ENCODE measurements at places on chromosomes 2 and 18.

GRCh38 chr18:50632895-50633515 lies 73.1 kb downstream of the MAPK4 start:
- no peak for DNase-seq

DNA sequence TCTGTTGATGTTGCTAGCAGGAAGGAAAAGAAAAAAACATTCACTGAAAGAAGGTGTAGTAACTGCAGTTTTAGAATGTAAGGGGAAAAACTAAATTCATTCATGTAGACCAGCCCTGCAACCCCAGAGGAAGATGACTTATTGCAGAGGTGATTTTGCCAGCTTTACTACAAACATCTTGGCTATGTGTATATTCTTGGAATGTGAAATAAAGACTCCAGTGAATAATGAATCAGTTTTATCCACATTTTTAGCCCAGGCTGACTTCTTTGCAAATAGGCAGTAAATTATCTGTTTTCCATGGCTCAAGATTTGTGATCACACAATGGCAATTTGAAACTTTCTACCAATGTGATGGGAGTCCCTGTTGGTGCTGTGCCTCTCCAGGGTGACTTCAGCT lies 206.1 kb upstream of the SETBP1 start:
- DNase-seq, result no peak

DNA sequence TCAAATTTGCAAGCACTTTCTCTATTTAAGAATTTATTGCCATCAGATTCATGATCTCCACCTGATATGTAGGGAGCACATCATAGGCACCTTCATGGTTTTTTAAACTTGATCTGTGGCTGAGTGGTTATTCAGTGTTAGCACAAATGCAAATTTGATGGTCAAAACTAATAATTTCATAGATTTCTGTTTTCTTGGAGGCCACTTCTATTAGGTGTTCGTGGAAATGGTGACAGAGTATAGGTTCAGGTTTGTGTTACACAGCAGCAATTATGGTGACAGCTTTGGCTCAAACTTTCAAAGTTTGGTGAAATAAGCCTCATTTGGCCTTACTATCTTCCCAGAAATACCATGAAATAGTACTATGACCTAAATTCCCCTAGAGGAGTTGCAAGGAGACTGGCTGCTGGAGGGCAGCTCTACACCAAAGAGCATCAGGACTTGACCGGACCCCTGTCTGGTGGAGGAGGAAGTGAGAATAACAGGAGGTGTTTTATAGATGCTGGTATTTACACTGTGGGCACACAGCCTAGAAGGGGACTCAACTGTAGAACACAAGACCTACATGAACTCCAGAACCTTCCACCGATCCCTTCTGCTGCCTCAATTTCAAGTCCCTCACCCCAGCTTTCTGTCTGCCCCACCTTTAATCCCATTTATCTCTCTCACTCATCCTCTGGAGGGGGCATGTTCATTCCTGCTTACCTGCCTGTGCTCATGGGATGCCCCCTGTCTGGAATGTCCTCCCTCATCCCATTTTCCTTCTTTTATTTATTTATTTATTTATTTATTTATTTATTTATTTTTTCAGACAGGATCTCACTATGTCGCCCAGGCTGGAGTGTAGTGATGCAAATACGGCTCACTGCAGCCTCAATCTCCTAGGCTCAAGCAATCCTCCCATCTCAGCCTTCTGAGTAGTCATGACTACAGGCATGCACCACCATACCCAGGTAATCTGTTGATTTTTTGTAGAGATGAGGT lies 132.9 kb upstream of the SIX2 start:
- DNase-seq, result no peak

GRCh38 chr2:44801841-44802776 lies 139.4 kb upstream of the SIX3 start:
- DNase-seq, result peak; percentile 40

- peak; percentile 31 for DNase-seq
Observed at GRCh38 chr18:31710826-31711225, 26.4 kb upstream of the B4GALT6 start.

- DNase-seq, result peak; percentile 69
Observed at GRCh38 chr18:5543773-5544389, at the start of gene EPB41L3. Gene EPB41L3, minus strand, starts transcription at chr18:5543997. Its CDS starts 54,814 bp downstream, at chr18:5489183.

GRCh38 chr2:25692143-25692542 lies 18.8 kb upstream of the DTNB start:
- peak; percentile 71 for DNase-seq

GRCh38 chr2:34907812-34908211 lies 1308.7 kb upstream of the FAM98A start:
- no peak for DNase-seq

- DNase-seq, result no peak
Observed at GRCh38 chr2:177058747-177059146, 153.8 kb upstream of the HNRNPA3 start.

GRCh38 chr2:48572816-48573215 lies 42.9 kb downstream of the STON1 start:
- DNase-seq, result peak; percentile 67

GRCh38 chr2:120530781-120531180 lies 184.8 kb downstream of the INHBB start:
- no peak for DNase-seq

DNA sequence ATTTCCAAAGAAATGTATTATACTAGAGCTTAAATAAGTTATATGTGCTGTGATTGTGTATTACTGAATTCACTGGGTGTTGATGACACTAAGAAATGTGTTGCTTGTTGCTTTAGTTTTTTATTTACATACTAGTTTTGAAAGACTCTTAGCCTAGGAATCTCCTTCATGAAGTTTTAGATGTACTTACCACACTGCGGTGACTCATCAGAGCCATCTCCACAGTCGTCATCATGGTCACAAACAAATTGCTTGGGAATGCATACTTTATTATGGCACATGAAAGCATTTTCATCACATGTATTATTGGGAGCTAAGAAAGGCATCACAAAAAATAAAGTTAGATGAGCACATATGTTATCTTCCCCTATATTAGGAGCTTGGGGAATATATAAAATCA lies 1624.2 kb downstream of the LRP1B start:
- peak; percentile 8 for DNase-seq

DNA sequence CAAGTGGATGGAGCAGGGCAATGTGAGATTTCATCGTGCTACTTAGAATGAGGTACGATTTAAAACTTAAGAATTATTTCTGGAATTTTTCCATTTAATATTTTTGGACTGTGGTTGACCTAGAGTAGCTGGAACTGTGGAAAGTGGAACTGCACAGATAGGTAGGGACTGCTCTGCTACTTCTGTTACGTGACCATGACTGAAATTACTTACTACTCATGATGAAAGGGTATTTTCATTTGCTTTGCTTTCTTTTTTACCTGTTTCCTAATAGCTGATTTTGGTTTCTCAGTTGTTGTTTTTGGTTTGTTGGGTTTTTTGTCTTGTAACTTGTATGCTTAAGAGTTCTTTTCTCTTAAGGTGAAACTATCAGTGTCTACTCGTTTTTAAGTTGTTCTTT lies 11.4 kb downstream of the UBE2E3 start:
- DNase-seq, result no peak

GRCh38 chr18:25145731-25146511 lies 206.0 kb downstream of the ZNF521 start:
- no peak for DNase-seq

GRCh38 chr2:112790305-112790704 lies 6.0 kb upstream of the IL1A start:
- DNase-seq, result no peak

DNA sequence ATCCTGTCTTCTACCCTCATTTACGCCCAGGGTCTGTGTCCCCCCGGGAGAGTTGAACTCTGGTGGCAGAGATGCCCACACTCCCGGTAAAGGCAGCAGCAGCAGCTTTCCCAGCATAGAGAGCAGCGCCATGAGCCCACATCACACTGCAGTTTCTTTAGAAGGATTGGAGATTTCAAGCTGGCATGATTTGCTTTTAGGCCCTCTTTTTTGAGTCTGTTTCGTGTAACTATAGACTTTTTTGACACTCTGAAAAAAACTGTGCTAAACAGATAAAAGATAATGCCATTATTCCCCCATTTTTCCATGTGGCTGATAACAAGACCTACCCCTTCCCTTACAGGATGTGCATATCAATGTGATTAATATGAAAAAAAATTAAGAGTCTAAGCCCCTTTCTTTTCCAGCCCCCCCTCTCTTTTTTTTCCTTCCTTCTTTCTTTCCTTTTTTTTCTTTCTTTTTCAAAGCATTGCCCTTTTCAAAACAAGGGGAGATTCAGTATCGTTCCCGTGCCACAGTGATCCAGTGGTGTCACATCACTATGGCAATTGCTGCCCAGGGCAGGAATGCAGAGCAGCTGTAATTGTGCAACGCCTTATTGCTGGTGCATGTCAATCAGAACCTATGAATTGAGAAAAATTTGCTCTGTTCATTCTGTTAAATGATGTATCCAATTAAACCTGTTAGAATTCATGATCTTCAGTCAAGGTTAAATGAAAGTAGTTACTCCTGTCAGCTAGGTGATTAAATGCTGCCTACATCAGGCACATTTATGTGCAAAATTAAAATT lies 104.5 kb downstream of the CDCA7 start:
- DNase-seq, result no peak

GRCh38 chr2:150885774-150886386 lies 375.8 kb downstream of the RBM43 start:
- no peak for DNase-seq

DNA sequence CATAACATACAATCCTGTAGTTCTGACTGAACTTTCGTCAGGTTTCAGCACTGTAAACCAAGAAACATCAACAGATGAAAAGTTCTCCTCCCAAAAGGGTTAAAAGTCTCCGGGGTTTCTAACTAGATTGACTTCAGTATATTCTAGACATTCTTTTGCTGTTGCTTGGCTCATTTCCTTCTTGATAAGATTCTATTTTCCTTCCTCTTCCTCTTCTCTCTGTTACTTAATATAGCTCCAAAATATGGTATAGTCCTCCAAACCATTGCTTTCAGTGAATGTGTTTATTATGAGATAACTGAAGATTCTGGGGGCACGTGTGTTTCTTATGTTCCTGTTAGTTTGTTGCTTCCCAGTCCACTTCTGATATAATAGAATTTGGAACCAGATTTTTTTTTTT lies 46.4 kb upstream of the MAP4K3 start:
- DNase-seq, result no peak

DNA sequence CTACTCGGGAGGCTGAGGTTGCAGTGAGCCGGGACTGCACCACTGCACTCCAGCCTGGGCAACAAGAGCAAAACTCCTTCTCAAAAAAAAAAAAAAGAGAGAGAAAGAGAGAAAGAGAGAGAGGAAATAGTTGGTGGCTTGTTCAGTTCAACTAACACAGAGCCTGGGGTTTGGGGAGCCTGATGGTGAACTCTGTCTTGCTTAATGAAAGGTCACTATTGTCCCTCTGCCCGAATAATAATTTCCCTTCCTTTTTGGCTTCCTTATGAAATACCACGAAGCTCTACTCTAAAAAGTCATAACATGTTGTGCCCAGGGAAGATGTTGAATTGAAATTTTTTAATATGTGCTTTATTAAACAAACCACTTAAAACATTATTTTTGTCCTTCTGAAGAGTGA lies 17.3 kb downstream of the BCL2 start:
- DNase-seq, result no peak

DNA sequence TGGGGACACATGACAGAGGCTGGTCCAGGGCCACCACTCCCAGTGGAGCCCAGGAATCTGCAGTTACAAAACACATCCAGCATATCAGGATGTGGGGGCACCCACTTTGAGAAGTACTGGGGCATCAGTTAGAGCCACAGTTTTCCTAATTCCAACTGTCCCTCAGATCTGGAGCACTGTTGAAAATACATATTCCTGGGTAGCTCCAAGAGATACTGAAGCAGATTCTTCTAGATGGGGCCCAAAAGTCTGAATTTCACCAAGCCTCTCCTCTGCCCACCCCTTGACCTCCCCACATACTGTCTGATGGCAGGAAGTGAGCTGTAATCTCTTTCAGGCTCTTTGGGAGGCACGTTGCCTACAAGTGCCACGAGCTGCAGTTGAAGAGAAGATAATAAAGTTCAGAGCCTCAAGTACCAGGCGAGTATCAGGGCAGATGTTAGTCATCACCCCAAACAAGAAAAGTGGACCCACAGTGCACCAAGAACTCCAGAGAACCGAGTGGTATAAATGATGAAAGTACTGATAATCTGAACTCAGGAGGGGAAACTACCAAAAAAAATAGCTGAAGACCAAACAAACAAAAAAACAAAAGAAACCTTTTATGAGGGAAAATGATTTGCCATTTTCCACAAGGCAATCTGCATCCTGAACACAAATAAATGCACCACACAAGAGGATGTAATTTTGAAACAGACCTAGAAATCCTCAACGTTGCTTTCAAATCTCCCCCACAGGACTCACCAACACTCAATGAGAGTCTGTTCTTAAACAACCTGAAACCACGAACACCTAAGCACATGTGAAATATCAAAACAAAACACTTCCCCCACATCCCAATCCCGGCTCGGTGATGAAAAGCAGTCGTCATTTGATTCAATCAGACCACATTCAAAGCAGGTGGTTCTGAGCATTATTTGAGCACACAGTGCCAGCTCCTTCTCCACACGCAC lies 98.7 kb downstream of the TCF4 start:
- peak; percentile 60 for DNase-seq

GRCh38 chr18:29501952-29502351 lies 1325.0 kb upstream of the CDH2 start:
- no peak for DNase-seq

DNA sequence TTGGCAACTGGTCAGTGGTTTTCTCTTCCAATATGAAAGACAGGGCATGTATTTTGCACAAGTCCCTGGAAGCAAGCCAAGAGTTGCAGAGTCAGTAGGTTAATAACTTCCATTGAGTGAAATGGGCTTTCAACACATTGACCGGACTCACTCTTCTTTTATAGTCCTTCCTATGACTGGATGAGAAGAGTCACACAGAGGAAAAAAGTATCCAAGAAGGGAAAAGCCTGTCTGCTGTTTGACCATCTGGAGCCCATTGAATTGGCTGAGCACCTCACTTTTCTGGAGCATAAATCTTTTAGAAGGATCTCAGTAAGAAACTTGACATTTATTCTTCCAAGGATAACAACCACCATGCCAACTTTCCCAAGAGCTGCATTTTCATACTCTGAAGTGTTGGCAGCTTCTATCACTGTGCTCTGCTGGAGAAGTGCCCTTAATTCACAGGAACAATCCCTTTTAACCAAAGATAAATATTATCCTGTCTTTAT lies 45.4 kb downstream of the RASGRP3 start:
- DNase-seq, result no peak

- no peak for DNase-seq
Observed at GRCh38 chr18:76765649-76766048, 56.7 kb upstream of the ZNF236 start.

GRCh38 chr2:16958266-16958665 lies 292.6 kb upstream of the CYRIA start:
- DNase-seq, result no peak

DNA sequence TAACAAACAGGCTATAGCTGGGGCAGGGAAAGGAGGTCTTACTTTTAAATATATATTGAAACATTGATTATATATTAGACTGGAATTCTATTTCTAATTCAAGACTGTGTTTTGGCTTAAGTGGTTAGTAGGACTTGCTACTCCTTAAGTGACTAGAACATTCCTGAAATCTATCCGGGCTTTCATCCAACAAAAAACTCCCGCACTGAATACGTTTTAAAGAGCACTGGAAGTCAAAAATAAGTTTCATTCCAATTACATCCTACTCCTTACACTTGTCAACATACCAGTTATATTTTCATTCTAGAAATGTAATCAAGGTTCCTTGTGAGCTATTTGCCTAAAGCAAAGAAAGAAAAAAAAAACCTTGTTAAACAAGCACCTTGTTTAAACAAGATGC lies 204.6 kb downstream of the SP3 start:
- no peak for DNase-seq
